ENCODE measurements at places on chromosomes 12 and 14.

DNA sequence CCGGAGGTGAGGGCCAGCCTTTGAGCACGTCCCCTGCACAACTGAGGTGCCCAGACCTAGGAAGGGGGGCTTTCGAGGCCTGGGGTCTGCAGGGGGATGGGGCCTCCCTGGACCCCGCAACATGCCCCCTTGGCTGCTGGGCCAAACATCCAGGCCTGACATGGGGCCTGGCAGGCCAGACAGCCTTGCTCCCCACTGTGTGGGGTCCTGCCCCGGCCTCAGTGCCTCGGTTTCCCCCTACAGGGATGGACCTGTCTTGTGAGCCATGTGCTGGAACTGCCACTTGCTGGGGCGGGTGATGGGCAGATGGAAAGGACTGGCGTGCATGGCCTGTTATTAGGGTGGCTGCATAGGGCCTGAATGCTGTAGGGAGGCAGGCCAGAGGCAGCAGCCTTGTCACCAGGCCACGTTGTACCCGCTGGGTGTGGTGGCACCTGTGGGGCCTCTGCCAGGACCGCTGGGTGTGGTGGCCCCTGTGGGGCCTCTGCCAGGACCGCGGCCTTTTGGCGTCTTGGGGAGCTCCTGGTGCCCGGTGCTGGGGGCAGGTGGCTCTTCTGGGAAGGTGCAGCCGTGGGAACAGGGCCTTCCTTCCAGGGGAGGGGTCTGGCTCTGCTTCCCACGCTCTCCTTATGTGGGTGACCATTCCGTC is 20.4 kb downstream of the ASPG start:
- no peak for DNase-seq

DNA sequence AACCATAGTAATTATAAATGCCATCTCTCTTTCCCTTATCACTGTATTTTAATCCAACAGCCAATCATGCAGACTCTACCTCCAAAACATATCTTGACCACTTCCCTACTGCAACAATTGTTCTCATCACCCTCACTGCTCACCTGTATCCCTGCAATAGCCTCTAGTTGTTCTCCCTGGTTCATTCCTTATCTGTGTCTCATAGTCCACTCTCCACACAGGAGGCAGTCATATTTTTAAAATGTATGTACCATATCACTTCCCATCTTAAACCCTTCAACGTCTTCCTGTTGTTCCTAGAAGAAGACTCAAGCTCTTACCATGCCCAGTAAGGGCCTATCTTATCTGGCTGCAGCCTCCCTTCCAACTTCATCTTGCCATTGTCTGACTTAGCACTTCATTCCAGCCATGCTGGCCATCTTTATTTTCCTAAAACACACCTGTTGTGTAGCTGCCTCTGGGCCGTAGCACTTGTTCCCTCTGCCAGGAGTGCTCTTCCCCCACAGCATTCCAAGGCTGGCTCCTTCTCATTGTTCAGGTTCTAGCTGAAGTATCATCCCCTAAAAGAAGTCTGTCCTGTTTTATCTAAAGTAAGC is 27.8 kb upstream of the BHLHE41 start:
- DNase-seq = no peak

GRCh38 chr12:68823696-68824095 is 15.7 kb downstream of the MDM2 start:
- no peak for DNase-seq

GRCh38 chr12:127024791-127025190 is 1242.2 kb upstream of the TMEM132C start:
- DNase-seq = no peak

DNA sequence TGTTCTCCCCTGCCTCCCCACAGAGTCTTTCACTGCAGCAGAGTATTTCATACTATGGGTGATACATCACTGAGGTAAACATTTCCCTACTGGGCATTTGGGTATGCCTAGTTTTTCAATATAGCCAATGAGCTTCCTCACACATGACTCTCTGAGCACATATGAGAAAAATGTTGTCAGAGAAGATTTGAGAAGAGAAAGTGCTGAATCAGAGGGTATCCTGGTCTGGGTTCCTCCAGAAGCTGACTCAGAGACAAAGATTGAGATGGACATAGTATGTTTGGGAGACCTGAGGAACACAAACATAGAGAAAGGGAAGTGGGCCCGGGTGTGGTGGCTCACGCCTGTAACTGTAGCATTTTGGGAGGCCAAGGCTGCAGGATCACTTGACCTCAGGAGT is 12.6 kb downstream of the SLC8B1 start:
- peak; percentile 66 for DNase-seq

DNA sequence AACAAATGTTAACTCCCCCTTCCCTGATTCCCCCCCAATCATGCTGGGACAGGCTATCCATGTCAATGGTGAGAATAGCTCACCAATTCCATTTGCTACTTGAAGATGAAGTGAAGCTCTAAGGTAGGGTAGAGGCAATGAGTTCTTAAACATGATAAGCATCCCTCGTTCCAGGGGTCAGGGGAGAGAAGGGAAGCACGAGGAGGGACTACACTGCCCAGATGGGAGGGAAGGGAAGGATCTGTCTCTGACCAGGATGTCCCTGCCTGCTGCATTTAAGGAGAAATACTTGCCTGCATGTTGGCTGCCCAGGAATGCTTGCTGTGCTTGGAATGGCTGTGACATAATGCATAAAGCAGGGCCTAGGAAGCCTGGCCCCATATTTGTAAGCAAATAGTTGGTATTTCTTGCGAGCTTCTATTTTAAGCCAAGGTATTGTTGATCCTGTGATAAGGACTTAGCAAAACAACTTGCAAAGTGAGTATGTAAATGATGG is 155.1 kb downstream of the CEP83 start:
- DNase-seq = peak; percentile 49

DNA sequence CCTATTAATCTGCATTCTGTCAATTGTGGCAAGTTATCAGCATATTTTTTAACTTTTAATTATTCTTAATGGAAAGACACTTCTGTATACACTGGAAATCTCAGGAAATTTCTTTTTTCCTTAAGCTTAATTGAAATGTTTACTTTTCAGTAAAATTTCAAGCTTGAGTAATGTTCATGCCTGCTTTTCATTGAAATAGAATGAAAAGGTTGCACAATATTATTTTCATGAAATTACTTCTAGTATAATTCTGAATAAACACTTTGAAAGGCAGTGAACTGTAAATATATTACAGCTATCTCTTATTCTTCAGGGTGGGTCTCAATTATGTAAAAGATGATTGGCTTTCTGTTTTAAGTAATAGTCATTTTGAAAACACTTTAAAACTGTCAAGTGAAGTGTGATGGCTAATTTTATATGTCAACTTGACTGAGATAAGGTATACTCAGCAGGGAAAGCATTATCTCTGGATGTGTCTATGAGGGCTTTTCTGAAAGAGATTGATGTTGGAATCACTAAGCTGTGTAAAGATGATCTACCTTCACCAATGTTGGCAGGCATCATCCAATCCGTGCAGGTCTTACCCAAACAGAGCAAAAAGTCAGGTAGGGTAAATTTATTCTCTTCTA is 29.9 kb downstream of the CLEC2D start:
- DNase-seq = no peak

DNA sequence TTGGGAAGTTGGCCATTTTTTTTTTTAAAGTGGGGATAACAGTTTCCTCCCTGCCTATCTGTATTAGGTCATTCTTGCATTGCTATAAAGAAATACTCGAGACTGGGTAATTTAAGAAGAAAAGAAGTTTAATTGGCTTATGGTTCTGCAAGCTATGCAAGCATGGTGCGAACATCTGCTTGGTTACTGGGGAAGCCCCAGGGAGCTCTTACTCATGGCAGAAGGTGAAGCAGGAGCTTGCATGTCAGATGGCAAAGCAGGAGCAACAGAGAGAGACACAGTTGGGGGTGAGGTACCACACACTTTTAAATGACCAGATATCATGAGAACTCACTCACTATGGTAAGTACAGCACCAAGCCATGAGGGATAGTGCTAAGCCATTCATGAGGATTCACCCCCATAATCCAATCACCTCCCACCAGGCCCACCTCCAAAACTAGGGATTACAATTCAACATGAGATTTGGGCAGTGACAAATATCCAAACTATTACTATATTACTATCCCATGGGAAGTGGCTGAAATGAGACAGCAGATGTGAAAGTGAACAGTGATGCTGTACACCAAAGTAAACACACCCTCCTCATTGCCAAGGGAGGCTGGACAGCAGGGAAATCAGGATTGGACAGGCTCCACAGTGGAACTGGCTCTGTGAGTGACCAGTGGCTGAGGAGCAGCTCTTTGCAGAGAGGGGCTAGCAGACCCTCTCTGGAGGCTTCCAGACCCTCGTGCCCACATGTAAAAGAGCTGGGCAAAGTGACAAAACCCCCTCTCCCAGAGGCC is 40.5 kb downstream of the CRACR2A start:
- no peak for DNase-seq

- peak; percentile 49 for DNase-seq
These were observed 7.7 kb downstream of the CAPS2 start for GRCh38 chr12:75322464-75322863.

Measured in fibroblast of the aortic adventitia (primary cell).